ENCODE measurements at places on chromosomes 12 and 14.

DNA sequence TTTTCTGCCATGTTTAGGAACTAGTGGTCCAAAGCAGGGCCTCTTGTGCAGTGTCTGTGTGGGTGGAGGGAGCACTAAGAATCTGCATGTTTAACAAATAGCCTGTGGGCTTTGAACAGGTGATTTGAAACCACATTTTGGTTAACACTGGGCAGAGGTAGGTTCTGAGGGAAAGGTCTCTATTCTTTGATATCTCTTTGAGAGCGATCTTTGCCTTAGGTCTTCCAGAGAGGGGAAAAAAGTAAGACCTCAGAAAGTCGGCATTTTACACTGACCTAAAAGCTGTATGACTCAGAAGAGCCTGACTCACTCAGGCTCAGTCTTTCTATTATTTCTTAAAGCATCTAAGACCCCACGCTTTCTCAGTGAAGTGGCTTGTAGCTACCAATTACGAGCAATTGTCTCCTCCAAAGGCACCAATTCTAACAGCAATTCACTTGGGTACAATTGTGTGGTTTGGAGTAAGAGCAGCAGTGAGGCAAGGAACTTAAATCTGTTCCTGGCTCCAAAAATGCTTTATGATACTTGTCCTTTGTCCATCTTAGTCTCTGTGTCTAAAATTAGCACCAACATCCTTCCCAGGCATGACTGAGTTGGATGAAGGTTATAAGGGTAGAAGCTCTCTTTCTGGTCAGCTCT is 8.8 kb downstream of the EIF2B2 start:
- DNase-seq, result peak; percentile 35

DNA sequence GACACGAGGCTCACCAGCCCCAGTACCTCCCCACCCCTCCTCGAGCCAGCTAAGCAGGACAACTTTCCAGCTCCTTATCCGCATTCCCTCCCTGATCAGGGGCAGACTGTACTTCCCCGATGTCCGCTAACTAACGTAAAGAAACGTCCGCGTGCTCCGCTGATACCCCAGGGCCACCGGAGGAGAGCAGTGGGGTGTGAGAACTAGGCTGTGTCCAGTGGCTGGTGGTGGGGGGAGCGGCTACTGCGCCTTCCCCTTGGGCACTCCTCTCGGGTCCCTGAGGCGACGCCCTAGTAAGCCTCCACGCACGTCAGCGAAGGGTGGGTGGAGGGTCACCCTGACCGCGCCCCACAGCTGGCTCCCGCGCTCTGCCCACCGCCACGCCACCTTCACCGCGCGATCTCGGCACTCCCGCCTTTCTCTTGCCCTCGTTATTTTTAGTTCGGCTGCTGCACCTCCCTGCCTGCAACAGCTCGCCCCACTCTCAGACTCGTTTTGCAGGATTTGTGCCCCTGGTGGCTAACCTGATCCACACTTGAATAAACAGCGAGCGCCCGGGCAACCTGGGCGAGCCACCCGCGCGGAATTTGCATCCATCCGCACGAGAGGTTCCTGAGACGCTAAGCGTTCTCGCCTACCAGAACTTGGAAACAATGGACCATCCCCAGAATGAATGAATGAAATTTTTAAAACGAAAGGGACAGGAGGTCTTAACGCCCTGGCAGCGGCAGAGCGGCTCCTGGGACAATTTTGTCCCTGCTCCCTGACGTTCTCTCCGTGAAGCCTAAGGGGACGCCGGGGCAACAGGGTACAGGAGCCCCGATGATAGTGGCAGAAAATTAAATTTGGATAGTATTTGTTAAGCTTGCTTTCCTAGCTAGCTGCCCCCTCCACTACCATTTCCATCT is 6.9 kb upstream of the BMP4 start:
- no peak for DNase-seq

GRCh38 chr14:69711881-69712560 is 54.9 kb upstream of the SRSF5 start:
- DNase-seq, result no peak

DNA sequence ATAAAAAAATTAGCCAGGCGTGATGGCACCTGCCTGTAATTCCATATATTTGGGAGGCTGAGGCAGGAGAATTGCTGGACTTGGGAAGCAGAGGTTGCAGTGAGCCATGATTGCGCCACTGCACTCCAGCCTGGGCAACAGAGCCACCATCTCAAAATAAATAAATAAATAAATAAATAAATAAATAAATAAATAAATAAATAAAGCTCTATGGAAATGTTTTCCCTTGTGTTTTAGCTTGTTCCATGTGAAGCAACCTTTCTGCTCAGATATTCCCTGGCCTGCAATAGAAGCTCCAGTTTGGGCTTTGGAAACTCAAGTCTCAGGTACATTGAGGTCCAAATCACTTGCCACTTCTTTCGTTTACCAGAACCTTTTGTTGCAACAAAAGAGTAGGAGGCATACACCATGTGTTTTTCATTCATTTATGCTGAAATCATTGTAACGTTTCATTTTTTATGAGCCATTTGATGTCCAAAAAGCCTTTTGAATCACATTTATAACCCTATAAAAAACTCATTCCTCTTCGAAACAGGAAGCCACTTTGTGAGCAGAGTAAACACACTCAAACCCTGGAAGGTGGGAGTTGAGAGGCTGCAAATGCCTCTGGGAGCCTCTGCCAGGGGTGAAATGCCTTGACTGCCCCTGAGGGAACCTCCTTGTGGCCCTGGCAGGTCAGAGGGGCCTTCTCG is 376.6 kb upstream of the TBX3 start:
- DNase-seq, result no peak

DNA sequence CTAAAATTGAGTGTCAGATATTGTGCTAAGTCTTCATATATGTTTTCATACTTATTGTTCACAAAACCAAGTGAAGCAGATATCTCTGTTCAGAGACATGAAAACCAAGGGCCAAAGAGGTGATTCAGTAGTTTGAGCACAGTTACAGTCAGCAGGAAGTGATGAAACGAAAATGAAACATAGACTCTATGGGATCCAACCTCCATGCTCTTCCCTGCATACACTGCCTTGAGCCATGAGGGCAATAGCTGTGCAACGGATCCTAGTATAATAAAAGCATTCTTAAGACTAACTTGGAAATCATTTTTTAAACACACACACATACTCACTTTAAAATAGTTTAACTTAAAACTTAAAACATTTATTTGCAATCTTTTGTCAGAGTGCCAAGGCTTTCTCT is 27.9 kb downstream of the ESR2 start:
- DNase-seq, result peak; percentile 25

GRCh38 chr12:27796128-27796527 is 16.1 kb upstream of the MANSC4 start:
- no peak for DNase-seq

DNA sequence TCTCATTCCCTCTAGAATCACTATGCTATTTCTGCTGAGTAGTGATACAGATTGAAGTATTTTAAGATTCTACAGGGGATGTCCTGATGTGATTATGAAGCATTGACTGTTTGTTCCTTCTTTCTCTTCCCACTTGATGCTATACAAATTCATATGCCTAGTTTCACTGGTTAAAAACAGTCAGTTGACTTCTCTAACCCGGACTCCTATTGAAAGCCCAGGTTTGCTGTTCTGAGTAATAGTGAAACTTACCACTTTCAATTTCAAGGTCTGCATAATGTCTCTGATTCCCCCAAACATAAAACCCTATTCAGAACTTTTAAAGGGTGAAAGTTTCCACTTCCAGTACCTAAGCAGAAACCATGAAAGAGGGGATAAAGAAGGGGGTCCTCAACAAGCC is 117.7 kb upstream of the RPL10L start:
- DNase-seq, result peak; percentile 54

GRCh38 chr12:2970744-2971143 is 11.5 kb downstream of the TEAD4 start:
- DNase-seq, result no peak

- DNase-seq, result no peak
These were observed 109.4 kb downstream of the RFLNA start for GRCh38 chr12:124404162-124404784.

GRCh38 chr14:76298896-76299295 is 77.0 kb upstream of the ESRRB start:
- no peak for DNase-seq

GRCh38 chr12:26734510-26735248 is 98.3 kb downstream of the ITPR2 start:
- DNase-seq, result no peak

DNA sequence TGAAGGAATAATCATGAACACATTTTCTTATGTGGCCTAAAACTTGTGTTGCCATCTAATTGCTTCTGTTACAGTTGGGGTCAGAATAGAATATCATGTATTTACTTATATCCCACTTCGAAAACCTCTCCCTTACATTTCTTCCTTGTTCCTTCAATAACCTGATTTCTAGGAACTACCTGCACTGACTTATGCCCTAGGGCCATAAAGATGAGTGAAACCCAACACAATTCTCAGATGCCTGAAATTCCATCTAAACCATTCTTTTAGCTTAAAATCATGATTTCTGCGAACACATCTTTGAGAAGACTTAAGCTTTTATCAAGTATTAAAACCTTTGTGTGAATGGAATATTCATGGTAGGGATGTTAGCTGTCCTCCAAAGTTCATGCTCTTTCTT is 142.7 kb downstream of the SNAPC1 start:
- DNase-seq, result no peak

All from activated CD4-positive, alpha-beta T cell treated with anti-CD3 and anti-CD28 coated beads, Interleukin-2, Interleukin-6, amounts not matched to agents 100 ng/mL and 50 ng/mL, durations not matched to agents 16 hours and 8 hours (primary cell).